Ureter (tissue), 1 donor: ENCODE measurements at places on chromosomes 3 and 15. TPM values are rescaled to one million over a fixed set of nuclear protein-coding genes. Genes with fewer than 3 reads are reported as not detected.

Gene MESP2
- total RNA-seq, result not detected

Gene SOX14
- total RNA-seq, result not detected

Gene APBA2
- total RNA-seq, result 9.5 TPM

Gene MITF
- total RNA-seq, result 28.0 TPM

GRCh38 chr3:52149021-52149420 is 5.2 kb downstream of the POC1A start:
- no peak for DNase-seq

GRCh38 chr3:58173669-58174398 is 36.9 kb downstream of the DNASE1L3 start:
- no peak for DNase-seq

DNA sequence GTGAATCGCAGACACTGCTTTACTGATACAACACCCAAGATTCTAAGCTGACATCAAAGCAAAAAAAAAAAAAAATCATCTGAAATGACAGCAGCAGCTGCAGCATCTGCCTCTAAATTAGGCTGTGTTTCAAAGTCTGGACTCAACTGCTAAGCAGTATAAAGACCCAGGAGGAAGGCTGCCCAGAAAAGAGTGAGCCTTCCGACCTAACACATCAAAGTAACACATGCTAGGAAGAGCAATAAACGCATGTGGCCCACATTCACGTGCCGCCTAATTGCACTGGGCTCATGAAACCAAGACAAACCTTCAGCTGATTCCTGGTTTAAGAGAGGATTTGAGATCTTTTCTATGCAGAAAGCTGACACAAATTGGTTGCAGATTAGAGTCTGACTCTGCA is 317.1 kb downstream of the ZIC4 start:
- no peak for DNase-seq

DNA sequence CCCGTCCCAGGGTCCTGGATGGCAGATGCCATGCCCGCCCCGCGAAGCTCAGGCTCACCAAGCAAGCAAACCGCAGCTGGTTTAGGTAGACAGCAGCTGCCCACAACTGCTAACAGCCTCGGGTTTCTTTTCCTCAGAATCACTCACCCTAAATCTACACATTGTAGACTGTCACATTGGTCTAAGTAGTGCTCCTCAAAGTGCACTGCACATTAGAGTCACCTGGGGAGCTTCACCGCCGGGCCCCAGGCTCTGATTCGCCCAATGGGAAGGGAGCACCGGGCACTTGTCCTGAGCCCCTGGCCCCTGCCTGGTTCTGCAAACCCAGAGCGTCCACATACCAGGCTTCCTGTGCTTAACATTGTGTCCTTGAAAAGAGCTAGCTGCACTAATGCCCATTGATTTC is 752 bp downstream of the OCA2 start:
- DNase-seq, result peak; percentile 31

DNA sequence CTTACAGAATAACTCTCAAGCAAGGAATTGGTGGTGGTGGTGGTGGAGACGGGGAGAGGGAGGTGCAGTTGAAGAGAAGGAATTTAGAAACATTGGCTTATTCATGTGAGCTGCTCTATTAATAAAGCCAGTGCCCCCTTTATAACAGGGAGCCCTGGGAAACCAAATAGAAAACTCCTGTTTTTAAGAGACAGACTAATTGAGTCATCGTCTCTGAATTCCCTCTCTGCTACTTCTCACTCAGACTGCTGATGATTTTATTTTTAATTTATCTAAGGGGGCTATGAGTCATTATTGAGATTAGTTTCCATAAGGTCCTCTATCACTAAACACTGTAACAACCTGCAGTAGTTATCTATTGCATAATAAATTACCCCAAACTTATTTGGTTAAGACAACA is 145.9 kb upstream of the GALNT15 start:
- no peak for DNase-seq

DNA sequence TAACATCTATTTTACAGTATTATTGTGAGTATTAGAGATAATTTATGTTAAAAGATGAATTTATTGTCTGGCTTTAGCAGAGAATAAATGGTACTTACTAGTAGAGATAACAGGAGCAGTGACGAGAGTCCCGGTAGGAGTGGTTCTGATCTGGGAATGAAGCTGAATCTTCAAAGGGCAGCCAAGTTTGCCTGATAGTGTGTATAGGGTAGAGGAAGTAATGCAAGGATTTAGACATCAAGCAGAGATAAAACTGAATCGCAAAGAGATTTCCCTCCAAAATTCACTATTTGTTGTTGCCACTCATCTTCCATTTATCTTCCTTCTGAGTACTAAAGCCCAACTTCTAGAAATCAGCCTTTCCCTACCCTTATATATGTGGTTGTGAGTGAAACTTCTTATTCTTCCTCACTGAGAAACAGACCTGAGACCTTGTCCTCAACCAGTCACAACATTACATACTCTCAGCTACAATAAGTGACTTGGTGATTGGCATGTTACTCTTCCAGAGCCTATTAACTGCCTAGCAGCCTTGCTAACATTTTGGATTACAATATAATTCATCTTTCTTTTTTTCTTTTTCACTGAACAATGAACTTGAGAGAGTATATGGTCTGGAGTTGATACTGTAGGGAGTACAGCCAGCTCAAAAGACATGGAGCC is 692.7 kb upstream of the ZNF385D start:
- no peak for DNase-seq
